Heart left ventricle (tissue), 16 donors: ENCODE measurements at places on chromosomes 1 and 21. TPM values are rescaled to one million over a fixed set of nuclear protein-coding genes. Genes with fewer than 3 reads are reported as not detected.
A peak's percentile ranks its signal among the peaks of the same experiment; 100 is the strongest.

DNA sequence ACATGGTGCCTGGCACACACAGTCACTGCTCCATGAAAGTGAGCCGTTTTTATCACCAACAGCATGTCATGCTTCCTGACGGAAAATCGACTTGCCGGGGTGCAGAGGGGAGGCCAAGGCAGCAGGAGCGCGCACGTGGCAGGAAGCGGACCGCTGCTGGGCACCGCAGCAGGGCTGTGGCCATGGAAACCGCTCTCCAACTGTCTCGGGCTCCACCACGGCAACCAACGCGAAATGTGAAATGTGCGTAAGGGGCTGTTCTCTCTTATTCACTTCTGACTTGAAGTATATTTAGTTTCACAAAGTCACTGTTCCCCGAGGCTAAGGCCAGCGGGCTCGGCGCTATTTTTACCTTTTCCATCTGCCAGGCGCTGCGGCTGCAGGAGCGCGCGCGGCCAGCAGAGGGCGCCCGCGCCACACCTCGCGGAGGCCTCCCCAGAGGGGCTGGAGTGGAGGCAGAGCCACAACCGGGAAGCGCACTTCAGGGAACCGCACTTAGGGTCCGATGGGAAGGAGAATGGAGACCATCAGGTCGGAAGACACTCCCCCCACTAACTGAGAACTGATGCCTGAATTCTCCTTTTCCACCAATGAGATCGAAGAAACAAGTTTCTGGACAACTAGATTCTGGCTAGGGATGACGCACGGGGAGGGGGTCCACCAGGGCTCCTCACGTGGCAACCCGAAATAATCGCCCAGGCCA, 19.7 kb downstream of the RCC2 start:
- peak; percentile 74 for DNase-seq

DNA sequence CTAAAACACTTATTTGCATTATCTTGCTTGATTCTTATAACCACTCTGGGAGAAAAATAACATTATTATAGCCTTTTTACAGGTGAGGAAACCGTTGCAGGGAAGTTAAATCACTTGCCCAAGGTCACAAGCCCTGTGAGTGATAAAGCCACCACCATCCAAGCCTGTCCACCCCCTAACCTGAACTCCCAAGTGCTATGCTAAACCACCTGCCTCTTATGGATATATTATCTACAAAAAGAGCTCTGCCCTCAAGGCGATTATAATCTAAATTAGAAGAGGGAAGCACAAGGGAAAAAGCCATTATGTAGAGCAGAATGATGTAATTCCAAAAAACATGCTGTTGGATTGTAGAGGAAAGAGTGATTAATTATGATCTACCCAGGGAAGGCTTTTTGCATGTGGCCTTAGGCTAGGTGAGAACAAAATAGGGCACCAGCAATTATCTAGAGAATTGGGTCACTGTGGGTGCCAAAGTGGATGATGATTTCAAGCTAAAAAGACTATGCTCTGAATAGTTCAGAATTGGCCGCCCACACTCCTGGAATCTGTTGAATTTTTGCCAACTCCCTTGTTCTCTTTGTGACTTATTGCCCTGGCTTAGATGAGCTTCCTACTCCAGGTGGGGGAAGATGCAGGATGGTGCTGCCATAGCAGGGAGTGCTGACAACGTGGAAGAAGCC, 205.3 kb downstream of the FGGY start:
- no peak for DNase-seq

OR10J1 gene
- not detected for polyA plus RNA-seq

GRCh38 chr1:201376464-201377374, 761 bp downstream of the TNNT2 start:
- DNase-seq, result no peak

GRCh38 chr21:40635391-40635790, 211.6 kb downstream of the DSCAM start:
- no peak for DNase-seq

DNA sequence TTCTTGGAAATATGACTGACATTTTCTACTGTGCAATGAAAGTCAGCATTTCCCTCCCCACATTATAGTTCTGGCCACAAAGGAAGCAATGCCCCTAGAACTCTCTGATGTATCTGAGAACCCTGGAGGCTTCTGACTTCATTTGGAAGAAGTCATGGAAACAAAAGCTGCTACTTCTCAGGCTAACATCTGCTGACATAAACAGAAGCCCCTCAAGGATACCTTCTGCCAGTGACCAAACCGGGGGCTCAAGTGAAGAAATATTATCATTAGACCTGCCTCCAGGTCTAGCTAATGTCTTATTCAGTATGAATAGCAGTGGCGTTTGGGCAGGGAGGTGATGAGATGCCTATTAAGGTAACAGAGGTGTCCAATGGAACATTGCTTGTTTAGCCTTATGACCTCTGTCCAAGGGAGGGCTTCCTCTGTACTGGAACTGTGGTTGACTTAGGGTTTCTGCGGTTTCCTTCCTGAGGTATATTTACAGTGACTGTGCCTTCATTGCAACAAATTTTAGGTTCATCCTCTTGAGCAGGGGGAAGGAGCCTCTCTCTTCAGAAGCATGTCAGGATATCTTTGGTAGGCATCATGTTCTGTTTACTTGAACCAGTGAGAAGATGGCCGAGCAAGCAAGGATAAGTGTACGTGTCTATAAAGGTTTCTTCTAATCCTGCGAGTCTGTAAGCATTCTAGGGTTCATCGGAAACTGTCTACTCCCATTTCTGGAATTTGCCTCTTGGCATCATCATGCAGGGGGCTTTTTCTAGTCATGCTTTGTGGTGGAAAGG, 161.7 kb downstream of the PBX1 start:
- DNase-seq, result no peak

SPRR2F gene
- not detected for polyA plus RNA-seq

DNA sequence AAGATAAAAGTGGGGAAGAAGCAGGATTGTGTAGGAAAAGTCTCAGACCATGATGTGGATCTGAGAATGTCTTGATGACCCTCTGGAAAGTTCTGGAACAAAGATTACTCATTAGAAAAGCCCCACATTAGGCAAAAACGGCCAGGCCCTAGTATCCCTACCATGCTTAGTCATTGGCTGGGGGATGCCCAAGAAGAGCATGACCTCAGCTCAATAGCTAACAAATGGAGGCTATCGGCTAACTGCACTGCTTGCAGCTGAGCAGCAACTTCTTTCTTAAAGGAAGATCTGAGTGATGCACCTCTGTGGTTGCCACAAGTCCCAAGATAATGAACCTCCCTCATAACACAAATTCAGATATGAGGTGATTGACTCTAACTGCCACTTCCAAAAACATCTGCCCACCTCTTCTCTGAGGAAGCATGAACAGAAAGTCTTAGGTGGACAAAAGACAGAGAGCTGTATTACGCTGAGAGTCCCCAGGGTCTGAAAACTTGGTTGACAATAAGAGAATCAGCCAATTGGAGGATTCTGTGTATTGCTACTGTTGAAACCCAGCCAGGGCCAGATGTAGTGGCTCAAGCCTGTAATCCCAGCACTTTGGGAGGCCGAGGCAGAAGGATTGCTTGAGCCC, 64.6 kb upstream of the AK4 start:
- no peak for DNase-seq

MSH4 gene
- polyA plus RNA-seq, result 0.27 TPM

DNA sequence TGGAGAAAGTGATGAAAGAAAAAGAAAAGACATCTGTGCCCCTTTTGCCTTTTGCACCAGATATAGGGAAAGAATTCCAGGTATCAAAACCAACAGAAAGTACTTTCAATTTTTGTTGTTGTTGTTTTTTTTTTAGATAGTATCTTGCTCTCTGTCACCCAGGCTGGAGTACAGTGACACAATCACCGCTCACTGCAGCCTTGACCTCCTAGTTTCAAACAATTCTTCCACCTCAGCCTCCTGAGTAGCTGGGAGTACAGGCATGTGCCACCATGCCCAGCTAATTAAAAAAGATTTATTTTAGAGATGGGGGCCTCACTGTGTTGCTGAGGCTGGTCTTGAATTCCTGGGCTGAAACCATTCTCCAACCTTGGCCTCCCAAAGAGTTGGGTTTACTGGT, 31.3 kb upstream of the IVNS1ABP start:
- no peak for DNase-seq

ARHGEF16 gene
- 0.76 TPM for polyA plus RNA-seq

GRCh38 chr1:233667741-233668140, 53.8 kb downstream of the KCNK1 start:
- DNase-seq, result no peak

DNA sequence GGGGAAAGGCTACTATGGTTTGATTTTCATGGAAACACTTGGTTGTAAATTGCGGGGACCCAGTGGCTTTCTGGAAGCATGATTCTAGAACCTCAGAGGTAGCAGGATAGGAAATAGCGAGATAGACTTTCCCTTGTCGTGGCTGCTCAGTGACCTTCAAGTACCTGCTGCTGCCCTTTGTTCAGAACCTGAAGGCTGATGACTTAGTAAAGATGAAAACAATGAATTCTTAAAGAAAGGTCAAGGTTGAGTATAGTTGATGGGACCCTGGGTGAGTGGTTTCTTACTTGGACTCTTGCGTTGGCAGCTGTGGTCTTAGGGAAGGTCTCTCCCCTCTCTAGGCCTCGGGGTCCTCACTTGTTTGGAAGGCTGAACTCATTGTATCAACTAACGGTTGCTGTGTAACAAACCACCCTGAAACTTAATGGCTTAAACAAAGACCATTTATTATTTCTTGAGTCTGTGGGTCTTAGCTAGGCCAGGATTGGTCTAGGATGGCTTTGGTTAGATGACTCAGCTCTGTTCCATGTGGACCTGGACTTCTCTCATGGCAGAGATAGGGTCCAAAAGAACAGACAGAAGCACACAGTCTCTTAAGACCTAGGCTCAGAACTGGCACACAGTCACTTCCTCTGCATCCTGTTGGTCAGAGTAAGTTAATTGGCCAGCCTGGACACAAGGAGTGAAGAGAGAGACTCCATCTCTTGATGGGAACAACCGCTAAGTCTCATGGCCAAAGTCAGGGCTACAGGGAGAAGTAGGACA, 89.2 kb upstream of the SELENON start:
- DNase-seq, result no peak

DNA sequence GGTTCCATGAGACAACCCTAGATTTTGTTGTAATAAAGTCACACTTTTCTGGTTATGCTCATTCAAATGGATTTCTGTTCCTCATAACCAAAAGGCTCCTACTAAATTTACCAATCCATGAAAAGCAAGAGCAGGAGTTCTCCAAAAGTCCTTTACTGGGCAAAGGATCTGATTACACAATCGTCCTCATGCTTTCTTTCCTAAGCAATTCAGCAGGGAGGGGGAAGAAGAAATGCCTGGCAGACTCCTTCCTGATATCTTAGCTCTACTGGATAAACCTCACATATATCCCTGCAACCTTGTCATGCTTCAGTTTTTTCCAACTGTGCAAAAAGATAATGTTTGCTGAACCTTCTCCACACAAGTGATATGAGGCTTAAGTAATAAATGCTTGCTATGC, 67.6 kb upstream of the GUCA2B start:
- DNase-seq, result no peak

MARCKSL1 gene
- polyA plus RNA-seq, result 8.1 TPM

AGRN gene
- 14.1 TPM for polyA plus RNA-seq

OR2T33 gene
- not detected for polyA plus RNA-seq

LCE1C gene
- polyA plus RNA-seq, result not detected

BATF3 gene
- polyA plus RNA-seq, result 0.69 TPM

S100PBP gene
- 7.0 TPM for polyA plus RNA-seq

TMEM201 gene
- polyA plus RNA-seq, result 22.9 TPM

- DNase-seq, result no peak
Observed at GRCh38 chr1:203075236-203076030, 10.4 kb downstream of the MYOG start.

DNA sequence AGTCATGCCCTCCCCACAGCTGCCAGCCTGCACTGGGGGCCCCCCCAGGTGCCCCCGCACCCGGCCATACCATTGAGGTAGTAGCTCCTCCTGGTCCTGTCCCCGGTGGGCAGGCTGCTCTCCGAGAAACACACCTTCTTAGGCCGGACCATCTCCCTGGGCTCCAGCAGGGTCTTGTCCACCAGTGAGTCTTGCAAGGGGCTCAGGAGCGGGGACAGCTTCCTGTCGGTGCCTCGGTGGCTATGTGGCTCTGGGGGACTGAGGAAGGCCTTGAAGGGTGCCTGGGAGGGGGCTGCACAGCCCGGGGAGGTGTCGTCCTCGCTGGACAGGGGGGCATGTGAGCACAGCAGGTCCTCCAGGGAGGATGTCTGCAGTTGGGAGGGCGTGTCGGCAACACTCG, 12.9 kb upstream of the FTCD start:
- DNase-seq, result peak; percentile 61

GRCh38 chr1:45635211-45635610, 11.4 kb upstream of the CCDC17 start:
- DNase-seq, result no peak

DNA sequence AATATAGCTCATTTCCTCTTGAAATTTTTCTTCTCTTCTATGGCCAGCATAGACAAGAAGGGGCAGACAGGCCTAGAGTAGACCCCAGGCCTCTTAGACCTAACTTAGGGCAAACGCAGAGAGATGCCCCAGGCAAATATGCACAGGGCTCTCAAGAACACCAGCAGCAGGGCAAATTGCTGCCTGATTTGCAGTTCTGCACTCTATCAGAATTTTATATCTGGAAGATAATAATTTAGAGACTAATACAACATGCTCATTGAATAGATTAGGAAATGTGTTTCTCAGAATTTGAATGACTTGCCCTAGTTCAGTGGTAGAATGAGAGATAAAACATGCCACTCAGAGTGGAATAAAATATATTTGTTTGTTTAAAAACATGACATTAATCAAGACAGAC, 200.4 kb upstream of the ADGRL2 start:
- no peak for DNase-seq

RGSL1 gene
- not detected for polyA plus RNA-seq
